Right renal pelvis (tissue), 4 donors: ENCODE measurements at places on chromosomes 6 and 20. TPM values are rescaled to one million over a fixed set of nuclear protein-coding genes. Genes with fewer than 3 reads are reported as not detected.

- no peak for DNase-seq
Observed at GRCh38 chr6:12136905-12137304, 124.8 kb downstream of the HIVEP1 start.

The SLC35D3 gene
- 0.12 TPM for polyA plus RNA-seq

- DNase-seq = no peak
Observed at GRCh38 chr6:133286765-133287164, 45.6 kb downstream of the EYA4 start.

- DNase-seq = no peak
Observed at GRCh38 chr6:17115251-17116116, 13.6 kb downstream of the STMND1 start.

The HSPA1L gene
- polyA plus RNA-seq = 4.1 TPM

GRCh38 chr6:137216106-137216505 is 3.1 kb downstream of the IFNGR1 start:
- no peak for DNase-seq

The SMPDL3A gene
- 12.0 TPM for polyA plus RNA-seq

The DLK2 gene
- 0.98 TPM for polyA plus RNA-seq

The TBC1D7 gene
- 41.7 TPM for polyA plus RNA-seq

DNA sequence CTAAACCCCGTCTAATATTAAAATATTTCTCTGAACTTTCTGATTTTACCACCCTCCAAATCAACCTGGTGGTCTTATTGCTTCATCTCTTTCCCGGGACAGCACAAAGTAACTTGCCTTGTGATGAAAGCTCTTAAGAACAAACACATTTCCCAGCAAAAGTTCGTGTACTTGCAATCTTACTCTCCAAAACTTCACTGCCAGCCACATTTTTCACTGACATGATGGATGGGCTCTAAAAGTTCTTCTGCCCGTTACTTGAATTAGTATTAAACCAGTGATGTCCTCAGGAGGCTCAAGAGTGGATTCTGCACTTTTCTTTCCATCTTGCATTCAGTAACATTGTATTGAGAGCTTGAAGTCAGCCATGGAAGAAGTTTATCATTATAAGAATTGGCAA is 731.6 kb upstream of the GJE1 start:
- no peak for DNase-seq

The SERPINB1 gene
- 23.4 TPM for polyA plus RNA-seq

DNA sequence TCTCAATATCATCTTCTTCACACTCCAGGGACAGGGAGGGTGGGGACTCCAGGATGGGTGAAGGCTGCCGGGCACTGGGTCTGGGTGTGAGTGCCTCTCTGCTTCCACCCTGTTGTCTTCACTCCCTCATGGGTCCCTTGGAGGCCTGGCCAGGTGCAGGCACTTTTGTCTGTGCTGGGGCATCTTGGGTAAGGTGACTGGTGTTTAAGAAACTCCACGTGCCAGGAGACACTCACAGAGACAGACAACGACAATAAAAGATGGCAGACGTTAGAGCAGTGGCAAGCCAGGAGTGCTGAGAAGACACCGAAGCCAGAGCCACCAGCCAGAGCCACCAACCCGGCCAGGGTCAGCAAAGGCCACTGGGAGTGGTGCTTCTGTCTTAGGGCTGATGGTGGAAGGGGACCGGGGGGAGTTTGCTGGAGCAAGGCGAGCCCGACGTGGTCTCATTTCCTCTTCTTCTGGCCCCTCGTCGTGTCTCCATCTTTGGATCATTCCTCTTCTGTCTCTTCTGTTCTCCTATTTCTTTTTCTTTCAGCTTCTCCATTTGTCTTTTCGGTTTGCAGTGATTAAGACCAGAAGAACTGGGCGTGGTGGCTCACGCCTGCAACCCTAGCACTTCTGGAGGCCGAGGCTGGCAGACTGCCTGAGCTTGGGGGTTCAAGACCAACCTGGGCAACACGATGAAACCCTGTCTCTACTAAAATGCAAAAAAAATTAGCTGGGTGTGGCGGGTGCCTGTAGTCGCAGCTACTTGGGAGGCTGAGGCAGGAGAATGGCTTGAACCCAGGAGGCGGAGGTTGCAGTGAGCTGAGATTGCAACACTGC is 90.8 kb downstream of the RAMACL start:
- no peak for DNase-seq

- no peak for DNase-seq
Observed at GRCh38 chr6:35973670-35974222, 50.7 kb downstream of the SLC26A8 start.

DNA sequence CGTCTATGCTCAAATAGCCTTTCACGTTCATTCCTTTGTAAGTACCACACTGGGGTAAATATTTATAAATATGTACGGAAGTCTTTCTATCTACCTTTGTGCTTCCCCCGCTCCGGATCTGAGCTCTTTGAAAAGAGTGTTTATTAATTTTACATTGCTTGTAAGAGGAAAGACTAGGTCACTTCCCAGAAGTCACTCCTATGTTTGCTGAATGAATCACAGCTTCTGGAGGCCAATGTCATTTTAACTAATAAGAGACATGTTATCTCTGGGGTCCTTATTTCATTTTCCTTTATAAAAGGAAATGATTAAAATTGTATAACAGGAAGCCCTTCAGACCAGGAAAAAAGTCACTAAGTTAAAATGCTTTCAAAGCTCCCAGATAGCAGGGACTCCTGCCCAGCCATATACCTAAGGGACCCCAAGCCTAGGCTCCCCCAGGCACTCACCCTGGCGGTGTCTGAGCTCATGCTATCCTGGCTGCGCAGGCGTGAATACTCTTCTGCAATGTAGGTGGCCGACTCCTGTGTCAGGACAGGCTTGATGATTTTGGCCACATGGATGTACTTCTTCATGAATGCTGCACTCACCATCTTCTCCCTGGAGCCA is 12.6 kb downstream of the MCM3 start:
- DNase-seq = no peak

GRCh38 chr6:2578767-2579166 is 172.0 kb downstream of the MYLK4 start:
- DNase-seq = no peak

DNA sequence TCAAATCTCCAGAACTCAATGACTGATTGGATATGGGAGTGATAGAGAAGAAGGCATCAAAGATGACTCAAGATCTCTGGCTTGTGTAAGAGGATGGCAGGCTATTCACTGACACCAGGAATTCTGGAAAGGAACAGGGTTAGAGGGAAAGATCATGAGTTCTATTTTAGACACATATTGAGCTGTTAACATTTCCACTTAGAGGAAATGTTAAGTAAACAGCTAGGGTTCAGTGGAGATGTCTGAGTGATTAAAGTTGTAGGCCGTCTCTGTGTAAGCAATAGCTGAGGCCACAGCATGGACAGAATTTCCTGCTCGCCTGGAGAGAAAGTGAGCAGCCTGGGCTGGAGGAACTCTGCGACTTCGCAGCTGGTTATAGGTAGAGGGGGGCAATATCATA is 21.0 kb downstream of the ZC3H12D start:
- no peak for DNase-seq

The ZKSCAN4 gene
- polyA plus RNA-seq = 12.9 TPM

GRCh38 chr20:35876033-35876320 is 78.3 kb downstream of the SCAND1 start:
- DNase-seq = no peak

The SIM1 gene
- 25.9 TPM for polyA plus RNA-seq

GRCh38 chr20:32354592-32355416 is 3.3 kb upstream of the ASXL1 start:
- DNase-seq = no peak

GRCh38 chr6:169620171-169621130 is 81.4 kb downstream of the WDR27 start:
- DNase-seq = no peak

GRCh38 chr20:53419693-53420460 is 173.8 kb downstream of the ZNF217 start:
- DNase-seq = no peak

- DNase-seq = no peak
Observed at GRCh38 chr6:133814797-133815196, 74.1 kb upstream of the TCF21 start.

- DNase-seq = no peak
Observed at GRCh38 chr20:45893831-45894230, 2.7 kb downstream of the CTSA start.

The CAGE1 gene
- not detected for polyA plus RNA-seq

DNA sequence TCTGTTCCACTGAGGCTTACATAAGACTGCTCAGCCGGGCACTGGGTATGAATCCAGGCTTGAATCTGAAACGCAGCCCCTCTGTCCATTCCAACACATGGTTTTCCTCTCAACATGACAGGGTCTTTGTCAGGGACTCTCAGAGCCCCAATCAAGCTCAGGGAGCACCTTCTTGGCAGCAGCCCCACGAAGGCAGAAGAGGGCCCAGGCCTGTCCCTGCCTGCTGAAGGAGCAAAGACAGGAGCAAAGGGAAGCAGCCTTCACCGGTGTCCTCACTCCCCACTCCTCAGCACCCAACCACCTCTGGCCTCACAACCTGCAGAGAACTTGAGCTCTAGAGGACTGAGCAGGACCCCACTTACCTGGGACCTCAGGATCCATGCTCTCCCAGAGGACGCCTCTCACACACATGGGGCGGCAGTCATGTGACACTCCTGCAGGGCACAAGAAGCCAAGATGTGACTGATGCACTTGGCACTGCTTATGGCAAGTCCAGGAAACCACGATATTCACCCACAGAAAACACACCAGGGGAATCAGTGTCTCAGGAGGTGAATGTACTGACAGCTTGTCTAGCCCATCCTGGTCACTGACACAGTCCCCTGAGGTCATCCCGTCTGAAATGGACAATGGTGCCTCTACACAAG is 4.3 kb downstream of the SNHG17 start:
- no peak for DNase-seq

The CDKN1A gene
- 17.5 TPM for polyA plus RNA-seq

GRCh38 chr6:137804637-137805036 is 62.4 kb upstream of the TNFAIP3 start:
- DNase-seq = no peak

The CCDC170 gene
- polyA plus RNA-seq = 3.6 TPM

DNA sequence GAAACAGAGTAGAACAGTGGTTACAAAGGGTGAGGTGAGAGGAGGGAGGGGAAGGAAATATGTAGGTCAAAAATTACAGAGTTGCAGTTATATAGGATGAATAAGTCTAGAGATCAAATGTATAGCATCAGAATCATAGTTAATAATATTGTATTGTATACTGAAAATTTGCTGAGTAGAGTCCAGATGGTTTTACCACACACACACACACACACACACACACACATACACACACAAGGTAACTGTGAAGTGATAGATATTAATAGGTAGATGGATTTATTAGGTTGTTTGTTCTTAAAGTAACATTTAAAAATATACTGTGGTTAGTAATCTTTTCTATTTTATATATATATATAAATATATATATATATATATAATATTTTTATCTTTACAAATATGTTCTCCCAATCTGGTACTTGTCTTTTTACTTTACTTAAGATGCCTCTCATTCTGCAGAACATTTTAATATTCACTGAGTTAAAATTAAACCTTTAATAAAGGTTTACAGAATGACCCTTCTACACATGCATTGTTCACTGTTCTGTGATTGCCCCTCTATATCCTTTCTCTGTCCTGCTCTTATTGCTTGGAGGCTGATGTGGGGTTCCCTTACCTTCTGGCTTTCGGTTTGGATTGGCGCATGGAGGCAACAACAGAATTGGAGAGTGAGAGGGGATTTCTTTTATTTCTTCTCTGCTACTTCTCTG is 408 bp downstream of the PTCHD4 start:
- DNase-seq = no peak

The OLIG3 gene
- polyA plus RNA-seq = not detected

DNA sequence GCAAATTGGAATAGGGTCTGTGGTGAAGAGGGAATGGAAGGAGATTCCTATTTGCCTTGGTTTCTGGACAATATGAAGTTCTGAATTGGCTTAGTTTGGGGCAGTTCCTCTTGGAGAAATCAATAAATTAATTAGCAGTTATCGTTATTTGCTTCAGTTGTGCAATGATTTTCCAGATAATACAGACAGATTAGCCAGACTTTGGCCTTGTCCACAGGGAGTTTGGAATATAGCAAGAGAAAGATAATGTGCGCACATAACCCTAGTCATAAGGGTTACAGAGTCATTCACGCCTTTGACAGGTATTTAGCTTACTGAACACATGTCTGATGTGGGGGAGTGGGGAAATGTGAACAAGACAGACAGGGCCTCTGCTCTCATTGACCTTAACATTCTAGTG is 1.3 kb downstream of the ATRN start:
- DNase-seq = no peak

- peak; percentile 40 for DNase-seq
Observed at GRCh38 chr6:111759836-111760785, 113.1 kb downstream of the FYN start.

GRCh38 chr6:3830806-3831205 is 18.4 kb upstream of the FAM50B start:
- DNase-seq = no peak

DNA sequence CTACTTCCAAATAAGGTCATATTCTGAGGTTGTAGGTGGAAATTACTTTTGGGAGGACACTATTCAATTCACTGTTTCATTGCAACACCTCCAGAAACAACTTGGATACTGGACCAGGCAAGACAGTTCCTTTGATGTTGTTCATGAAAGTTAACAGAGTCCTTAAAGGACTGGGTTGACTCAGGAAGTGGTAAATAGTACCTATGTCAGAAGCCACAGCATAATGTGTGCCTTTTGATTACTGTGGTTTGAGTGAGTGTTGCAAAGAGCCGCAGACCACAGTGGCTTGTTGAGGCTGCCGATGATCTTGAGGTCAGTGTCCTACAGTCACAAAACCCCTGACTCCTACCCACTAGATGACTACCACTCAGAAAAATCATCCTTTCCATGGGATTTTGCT is 10.9 kb downstream of the IL20RA start:
- DNase-seq = no peak

- no peak for DNase-seq
Observed at GRCh38 chr6:169428532-169428931, 174.9 kb upstream of the THBS2 start.

The CLPSL1 gene
- 0.74 TPM for polyA plus RNA-seq

The CYP39A1 gene
- 7.4 TPM for polyA plus RNA-seq
